ENCODE measurements at places on chromosomes 16 and 17.

GRCh38 chr17:37489197-37490001, at the start of gene DUSP14:
Gene DUSP14, plus strand, starts transcription at chr17:37489891. Its CDS starts 22,382 bp downstream, at chr17:37512273.
- peak; percentile 42 for DNase-seq

DNA sequence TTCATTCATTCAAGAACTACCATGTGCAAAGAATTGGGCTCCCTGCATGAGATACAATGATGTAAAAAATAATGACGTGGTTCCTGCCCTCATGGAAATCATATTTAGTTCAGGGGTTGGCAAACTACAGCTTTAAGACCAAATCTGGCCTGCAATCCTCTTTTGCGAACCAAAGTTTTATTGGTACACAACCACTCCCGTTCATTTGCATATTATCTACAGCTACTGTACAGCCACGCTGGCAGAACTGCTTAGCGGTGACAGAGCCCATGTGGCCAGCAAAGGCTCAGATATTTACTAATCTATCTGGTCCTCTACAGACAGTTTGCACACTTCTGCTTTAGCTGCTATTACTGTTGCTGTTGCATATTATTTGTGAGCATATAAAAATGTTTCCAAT, 167.7 kb downstream of the XYLT1 start:
- DNase-seq, result no peak

DNA sequence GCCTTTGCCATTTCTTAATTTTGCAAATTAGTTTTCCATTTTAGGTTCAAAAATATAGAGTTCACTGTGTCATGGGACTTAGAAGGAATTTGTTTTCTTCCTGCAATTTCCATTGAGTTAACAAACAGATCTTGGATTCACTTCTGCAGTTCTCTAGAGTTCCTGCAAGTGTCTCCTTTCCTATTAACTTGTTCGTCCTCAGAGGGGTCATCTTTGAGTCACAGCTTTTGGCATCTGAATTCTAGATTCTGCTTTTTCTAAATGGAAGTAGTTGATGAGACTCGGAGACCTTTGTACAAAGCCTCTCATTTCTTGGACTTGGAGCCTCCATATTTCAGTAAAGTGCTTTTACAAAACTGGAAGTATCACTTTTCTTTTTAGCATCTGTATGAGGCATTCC, 323.3 kb downstream of the BCAS3 start:
- no peak for DNase-seq

DNA sequence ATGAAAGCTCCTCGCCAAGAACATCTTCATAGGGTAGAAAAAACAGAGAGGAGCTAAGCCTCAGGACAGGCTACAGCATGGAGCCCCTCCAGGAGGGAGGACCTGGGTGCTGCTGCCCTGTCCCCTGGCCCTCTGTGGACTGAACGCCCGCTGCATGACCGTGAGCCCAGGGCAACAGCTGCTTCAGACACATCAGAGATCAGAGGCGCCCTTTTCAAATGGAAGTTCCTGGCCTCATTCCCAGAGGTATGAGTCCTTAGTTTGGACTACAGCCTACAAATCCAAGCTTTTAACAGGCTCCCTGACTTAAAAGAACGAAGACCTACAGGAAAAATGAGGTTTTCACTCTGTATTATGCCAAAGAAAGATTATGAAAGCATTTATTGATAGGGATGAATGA, 48.5 kb downstream of the ZNF18 start:
- DNase-seq, result no peak

- no peak for DNase-seq
These were observed 30.5 kb downstream of the GINS3 start for GRCh38 chr16:58422809-58423208.

DNA sequence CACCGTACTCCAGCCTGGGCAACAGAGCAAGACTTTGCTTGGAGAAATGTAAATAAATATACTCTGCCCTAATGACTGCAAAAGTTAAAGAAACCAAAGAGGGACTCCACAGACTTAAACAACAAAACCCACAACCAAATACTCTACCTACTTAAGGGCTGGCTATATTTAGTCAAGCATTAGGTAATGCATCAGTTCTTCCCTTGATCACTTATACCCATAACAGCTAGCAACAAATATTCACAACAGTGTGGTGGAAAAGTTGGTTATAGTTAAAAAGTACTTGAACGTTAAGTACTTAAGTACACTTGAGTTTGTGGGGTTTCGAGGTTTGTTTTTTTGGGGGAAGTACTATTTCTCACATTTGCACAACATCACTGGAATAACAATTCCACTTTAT, 5.4 kb upstream of the HEXIM2 start:
- DNase-seq, result no peak

- DNase-seq, result no peak
These were observed 7.7 kb upstream of the SP2 start for GRCh38 chr17:47888293-47888692.

DNA sequence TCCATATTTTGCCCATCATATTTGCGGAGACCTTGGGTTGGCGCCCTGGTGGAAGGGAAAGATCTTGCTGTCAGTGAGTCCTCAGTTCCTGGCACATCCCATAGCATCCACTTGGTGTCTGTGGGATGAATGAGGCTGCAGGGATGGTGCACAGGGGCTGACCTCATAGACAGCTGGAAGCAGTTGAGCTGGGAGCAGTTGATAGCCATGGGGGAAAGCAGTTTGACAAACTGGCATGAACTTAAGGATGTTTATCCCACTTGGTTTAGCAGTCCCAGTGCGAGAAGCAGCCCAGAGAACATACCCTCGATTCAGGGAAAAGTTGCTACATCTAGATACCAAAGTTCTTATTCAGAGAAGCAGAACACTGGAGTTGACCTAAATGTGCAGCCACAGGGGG, 80.7 kb downstream of the SNX29 start:
- no peak for DNase-seq

- no peak for DNase-seq
These were observed 11.2 kb downstream of the CBFB start for GRCh38 chr16:67040166-67040565.
